ENCODE measurements at places on chromosomes 5 and 9. TPM values are rescaled to one million over a fixed set of nuclear protein-coding genes. Genes with fewer than 3 reads are reported as not detected.

PRLR gene
- total RNA-seq, result not detected

GRCh38 chr5:140372971-140373487 is 13.0 kb downstream of the SLC4A9 start:
- peak; percentile 88 for DNase-seq

PCDHGB6 gene
- total RNA-seq, result 4.8 TPM

ADRB2 gene
- 0.86 TPM for total RNA-seq

GRCh38 chr5:169778622-169779596 is 141.8 kb downstream of the DOCK2 start:
- no peak for DNase-seq

DNA sequence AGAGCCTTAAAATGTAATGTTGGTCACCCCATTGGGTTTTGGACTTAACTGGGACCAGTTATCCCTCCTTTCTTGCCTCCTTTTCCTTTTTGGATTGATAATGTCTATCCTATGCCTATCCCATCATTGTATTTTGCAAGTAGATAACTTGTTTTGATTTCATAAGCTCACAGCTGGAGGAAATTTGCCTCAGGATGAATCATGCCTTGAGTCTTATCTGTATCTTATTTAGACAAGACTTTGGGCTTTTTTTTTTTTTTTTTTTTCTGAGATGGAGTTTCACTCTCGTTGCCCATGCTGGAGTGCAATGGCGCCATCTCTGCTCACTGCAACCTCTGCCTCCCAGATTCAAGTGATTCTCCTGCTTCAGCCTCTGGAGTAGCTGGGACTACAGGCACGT is 443.3 kb downstream of the DNAH5 start:
- DNase-seq, result no peak

- no peak for DNase-seq
Measured at GRCh38 chr5:161549106-161549505, 2.6 kb upstream of the GABRB2 start.

All from endothelial cell of umbilical vein (primary cell).